ENCODE measurements at places on chromosomes 4 and X. TPM values are rescaled to one million over a fixed set of nuclear protein-coding genes. Genes with fewer than 3 reads are reported as not detected.

Gene DRD5
- not detected for total RNA-seq

Gene RHOXF2B
- not detected for total RNA-seq

Gene SLC9B1
- total RNA-seq, result 2.0 TPM

Gene FRMD7
- total RNA-seq, result not detected

Gene RS1
- not detected for total RNA-seq

Gene FGFRL1
- 8.7 TPM for total RNA-seq

Gene ARMCX6
- total RNA-seq, result 26.8 TPM

Gene TGIF2LX
- total RNA-seq, result not detected

Gene TMEM150C
- total RNA-seq, result 0.38 TPM

Gene NSUN7
- under 0.01 TPM for total RNA-seq

Gene ESX1
- total RNA-seq, result not detected

Gene HTN3
- not detected for total RNA-seq

Gene MAGEA3
- total RNA-seq, result not detected

Gene ARHGAP4
- 0.38 TPM for total RNA-seq

Gene LNX1
- total RNA-seq, result 1.2 TPM

Gene AGA
- total RNA-seq, result 28.2 TPM

Gene EIF2S3
- total RNA-seq, result 373 TPM

Gene DGKK
- total RNA-seq, result not detected

Gene AMBN
- not detected for total RNA-seq

Gene PRSS12
- total RNA-seq, result 14.6 TPM

Gene SPATA18
- 17.2 TPM for total RNA-seq

Gene FGF16
- total RNA-seq, result 1.3 TPM

Gene CENPC
- 10.7 TPM for total RNA-seq

Gene GSX2
- under 0.01 TPM for total RNA-seq

Gene NSG1
- total RNA-seq, result 10.4 TPM

Gene REELD1
- not detected for total RNA-seq

Gene EDNRA
- total RNA-seq, result 10.1 TPM

Gene GPR173
- total RNA-seq, result 2.0 TPM

Gene RAB41
- total RNA-seq, result not detected

Gene POF1B
- under 0.01 TPM for total RNA-seq

Gene FRG2
- not detected for total RNA-seq

Gene BEX5
- not detected for total RNA-seq

Gene GABRG1
- total RNA-seq, result not detected

Gene NSDHL
- 24.2 TPM for total RNA-seq

Gene UNC5C
- 4.8 TPM for total RNA-seq

Gene PPP4R3C
- not detected for total RNA-seq

Gene PRKG2
- total RNA-seq, result 18.9 TPM

Gene G3BP2
- total RNA-seq, result 293 TPM

Gene SPRY1
- total RNA-seq, result 32.7 TPM
